ENCODE measurements at places on chromosomes 6 and 20.

DNA sequence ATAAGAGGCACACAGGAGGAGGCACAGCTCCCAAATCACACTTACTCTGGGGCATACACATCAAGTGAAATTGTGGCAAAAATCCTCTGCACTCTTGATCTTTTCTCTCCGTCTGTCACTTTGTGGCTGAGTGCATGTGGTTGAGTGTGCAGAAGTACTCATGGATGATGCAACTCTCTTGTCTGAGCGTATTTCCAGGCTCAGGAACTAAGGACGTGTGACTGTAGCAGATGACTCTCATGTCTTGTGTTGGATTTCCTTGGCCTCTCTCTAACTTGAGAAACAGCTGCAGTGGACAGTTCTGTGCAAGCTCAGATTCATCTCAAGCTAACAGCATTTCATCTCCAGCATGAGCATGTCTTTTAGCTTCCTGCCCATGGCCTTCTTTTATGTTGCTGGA, 245.4 kb upstream of the FLRT3 start:
- no peak for DNase-seq

- DNase-seq = no peak
Measured at GRCh38 chr6:101824551-101825345, 431.2 kb downstream of the GRIK2 start.

GRCh38 chr6:104638841-104639290, 220.9 kb downstream of the HACE1 start:
- DNase-seq = no peak

DNA sequence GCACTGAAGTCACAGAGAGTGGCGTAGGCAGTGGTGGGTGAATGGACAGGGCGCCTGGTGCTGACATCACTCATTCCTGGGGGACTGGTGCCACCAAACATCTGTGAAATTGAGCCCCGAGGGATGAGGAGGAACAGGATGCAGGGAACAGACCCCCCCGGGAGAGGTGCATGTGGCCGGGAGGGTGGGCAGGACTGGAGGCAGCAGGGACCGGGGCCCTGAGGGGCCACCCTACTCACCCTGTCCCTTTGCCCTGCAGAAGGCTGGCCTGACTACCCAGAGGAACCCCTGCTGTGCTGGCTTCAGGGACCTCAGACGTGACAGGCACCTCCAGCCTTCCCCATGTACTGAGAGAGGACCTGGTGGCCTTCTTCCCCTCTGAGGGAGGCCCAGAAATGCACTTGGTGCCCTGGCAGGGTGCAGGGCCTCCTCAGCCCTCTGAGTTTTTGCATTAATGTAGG, 25.1 kb downstream of the SYNDIG1 start:
- no peak for DNase-seq

DNA sequence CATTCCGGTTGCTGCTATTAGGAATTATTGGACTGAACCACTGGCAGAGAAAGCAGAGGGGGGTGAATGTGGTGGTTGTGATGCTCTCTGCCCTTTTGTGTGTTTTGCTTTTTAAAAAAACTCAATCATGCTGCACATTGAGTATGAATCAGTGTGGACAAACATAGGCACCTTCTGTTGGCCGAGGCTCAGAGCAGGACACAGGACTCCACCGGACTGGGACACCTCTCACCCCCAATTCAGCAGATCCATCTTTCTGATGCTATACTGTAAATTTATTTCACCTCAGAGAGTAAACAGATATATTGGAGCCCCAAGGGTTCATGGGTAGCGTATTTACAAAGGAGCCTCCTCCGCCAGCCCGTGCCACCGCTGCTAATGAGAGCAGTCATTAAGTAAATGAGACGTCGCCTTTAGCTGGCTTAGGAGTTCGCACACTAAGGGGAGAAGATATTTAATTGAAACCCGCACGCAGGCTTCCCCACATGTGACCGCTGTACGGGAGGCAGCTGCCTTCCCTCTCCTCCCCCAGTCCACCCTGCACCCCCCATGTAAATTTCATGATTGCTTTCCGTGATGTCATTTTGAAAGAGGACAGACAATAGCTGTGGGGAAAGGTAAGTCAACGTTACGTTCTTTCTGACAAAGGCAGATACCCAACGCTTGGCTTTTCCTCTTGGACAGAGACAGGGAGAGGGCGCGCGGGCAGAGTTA, at the start of gene MYT1:
MYT1 (plus strand) TSS at position 330 of the 714 bp plus-strand sequence. CDS start 34,410 bp downstream, outside the sequence.
- DNase-seq = no peak

- no peak for DNase-seq
Measured at GRCh38 chr6:156378853-156379252, 398.3 kb upstream of the ARID1B start.

DNA sequence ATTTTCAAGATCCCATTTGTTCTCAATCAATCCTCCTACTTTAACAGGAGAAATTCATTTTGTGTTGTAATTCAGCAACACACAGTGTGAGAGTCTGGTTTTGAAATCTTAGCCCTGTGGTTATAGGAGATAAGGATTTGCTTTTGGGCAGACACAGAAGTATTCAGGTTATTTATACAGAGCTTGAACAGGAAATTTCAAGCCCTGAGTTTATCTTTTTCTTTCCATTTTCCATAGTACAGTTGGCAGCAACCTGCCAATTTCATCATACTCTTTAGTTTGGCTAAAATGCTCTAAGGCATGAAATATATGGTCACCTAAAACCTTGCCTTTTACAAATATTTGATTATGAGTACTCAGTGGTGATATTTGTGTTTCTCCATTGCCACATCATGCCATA, 41.4 kb downstream of the PKIB start:
- DNase-seq = no peak

- no peak for DNase-seq
Measured at GRCh38 chr6:52143551-52143950, 42.6 kb upstream of the IL17A start.

DNA sequence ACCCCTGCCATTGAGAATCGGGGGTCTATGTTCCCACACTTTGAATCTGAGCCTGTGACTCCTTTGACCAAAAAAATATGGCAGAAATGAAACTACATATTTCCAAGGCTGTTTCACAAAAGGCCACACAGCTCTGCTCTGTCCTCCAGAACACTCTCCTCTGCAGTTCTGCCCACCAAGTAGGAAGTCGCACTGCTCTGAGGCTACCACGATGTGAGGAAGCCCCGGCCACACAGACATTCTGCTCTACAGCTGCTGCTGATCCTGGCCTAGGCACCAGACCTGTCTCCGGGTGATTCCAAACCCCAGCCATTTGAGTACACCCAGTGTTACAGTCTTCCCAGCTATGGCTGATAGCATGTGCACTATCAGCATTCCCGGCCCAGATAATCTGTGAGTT, 85.1 kb downstream of the LYRM4 start:
- DNase-seq = no peak

GRCh38 chr6:160327981-160328380, 20.2 kb upstream of the SLC22A3 start:
- no peak for DNase-seq

Data from amniotic stem cell (primary cell).